ENCODE measurements at places on chromosomes 1 and 21.
A peak's percentile ranks its signal among the peaks of the same experiment; 100 is the strongest.

DNA sequence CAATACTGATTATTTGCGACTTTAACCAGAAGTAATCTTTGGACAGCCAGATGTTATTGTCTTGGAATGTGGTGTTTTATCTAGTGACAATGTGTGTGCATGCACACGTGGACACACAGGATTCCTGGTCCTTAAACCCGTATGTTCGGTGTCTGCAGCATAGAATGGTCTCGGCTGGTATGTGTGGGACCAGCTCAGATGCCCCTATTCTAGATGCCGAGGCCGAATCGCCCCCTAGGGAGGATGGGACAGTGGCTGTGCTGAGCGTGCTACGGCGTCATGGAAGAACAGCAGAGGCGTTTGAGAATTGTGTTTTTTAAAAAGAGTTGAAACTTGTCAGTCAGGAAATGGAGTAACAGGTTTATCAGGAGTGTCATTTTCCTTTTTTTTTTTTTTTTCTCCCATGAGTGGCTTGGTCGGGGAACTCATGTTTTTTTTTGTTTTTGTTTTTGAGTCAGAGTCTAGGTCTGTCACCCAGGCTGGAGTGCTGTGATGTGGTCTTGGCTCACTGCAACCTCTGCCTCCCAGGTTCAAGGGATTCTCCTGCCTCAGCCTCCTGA lies 30.1 kb downstream of the SKI start:
- DNase-seq = peak; percentile 86

- DNase-seq = peak; percentile 87
Observed at GRCh38 chr1:233613252-233614172, at the start of gene KCNK1. TSS of gene KCNK1 (plus strand) at chr1:233614106. CDS start at chr1:233614172, 66 bp downstream.

- peak; percentile 67 for DNase-seq
Observed at GRCh38 chr1:154405747-154406571, 816 bp downstream of the IL6R start.

DNA sequence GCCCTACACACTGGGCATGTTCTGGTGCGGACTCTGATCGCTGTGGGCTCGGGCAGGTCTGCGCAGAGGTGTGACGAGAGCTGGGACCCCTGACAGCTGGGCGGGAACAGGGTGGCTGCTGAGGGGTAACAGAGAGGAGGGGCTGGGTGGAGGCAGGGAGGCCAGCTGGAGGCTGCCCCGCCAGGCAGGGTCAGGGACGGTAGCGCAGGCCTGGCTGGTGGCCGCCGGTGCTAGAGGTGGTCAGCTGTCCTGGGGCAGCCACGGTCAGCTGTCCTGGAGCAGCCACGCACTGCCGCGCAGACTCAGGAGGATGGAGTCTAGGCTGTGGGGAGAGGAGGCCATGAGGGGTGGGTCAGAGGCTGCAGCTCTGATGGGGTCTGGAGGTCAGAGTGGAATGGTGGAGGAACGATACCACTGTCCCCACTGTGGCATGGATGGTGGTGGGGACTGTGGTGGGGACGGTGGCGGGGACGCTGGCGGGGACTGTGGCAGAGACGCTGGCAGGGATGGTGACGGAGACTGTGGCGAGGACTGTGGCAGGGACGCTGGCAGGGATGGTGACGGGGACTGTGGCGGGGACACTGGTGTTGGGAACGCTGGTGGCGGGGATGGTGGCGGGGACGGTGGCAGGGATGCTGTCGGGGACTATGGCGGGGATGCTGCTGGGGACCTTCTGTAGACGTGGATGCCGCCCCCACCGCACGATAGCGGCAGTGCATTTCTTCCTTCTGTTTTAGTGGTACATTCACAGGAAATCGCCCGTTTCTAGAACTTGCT lies 21.3 kb upstream of the LRRC3 start:
- DNase-seq = no peak

DNA sequence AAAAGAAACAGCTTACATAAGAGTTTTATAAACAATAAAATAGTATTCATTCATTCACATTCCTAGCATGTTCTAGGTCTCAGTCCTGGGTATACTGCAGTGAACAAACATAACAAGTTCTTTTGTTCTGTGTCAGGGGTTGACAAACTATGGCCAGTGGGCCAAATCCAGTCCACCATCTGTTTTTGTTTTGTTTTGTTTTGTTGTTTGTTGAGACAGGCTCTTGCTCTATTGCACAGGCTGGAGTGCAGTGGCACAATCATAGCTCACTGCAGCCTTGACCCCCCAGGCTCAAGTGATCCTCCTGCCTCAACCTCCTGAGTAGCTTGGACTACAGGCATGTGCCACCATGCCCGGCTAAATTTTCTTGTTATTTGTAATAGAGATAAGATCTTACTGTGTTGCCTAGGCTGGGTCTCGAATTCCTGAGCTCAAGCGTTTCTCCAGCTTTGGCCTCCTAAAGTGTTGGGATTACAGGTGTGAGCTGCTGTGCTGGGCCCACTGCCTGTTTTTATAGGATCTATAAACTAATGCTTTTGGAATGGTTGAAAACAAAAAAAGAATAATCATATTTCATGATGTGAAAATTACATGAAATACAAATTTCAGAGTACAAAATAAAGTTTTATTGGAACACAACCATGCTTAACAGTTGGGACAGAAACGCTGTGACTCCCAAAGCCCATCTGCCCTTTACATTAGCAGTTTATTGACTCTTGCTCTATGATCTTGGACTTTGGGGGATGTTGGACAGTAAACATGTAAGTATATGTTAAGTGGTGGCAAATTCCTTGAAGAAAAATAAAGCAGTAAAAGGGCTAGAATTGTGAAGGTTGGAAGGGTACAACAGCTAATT lies 17.9 kb downstream of the CAPZA1 start:
- peak; percentile 60 for DNase-seq

DNA sequence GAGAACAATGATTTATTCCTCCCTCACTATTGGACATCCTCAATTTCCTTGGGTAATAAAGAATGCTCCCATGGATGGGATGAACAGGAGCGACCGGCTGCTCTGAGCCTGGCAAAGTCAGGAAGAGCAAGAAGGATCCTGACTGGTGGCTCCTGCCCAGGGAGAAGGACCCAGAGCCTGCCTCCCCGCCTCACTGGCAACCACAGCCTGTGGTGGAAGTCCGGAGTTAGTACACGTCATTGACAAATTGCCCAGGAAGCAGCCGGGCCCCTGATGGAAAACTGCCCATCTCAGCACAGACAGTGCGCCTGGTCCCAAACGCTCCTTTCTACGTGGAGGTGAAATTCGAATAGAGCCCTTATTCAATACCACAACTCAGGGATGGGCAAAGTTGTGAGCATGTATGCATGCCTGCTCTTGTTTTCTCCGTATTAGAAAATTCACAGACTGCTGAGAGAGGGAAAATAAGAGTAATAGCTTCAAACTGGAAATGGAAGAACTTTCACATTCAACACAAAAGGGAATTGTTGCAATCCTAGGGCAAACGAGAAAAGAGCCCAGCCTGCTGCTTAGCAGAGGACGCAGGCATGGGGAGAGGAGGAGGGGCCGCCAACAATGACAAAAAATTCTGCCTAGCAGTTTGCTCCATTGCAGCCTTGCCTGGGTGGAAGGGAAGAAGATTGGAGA lies 397.1 kb upstream of the VAMP3 start:
- peak; percentile 13 for DNase-seq

DNA sequence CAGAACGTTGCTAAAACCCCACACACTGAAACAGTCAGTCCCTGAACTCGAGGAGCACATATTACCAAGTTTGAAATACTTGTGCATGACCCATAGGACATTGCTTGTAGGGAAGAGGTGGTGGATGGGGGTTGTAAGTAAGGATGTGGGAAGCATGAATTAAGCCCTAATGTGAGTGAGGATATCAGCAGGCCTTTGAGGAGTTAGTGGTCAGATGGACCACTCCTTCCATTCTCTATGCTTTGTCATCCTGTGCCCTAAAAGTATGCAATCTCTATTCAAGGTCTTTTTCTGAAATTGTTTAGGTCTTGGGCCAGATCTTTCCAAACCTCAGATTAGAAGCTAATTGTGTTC lies 70.9 kb upstream of the SAMSN1 start:
- no peak for DNase-seq

GRCh38 chr1:113929750-113930498 lies 800 bp downstream of the HIPK1 start:
- peak; percentile 24 for DNase-seq

- DNase-seq = no peak
Observed at GRCh38 chr1:84701376-84701775, 11.1 kb upstream of the SSX2IP start.

DNA sequence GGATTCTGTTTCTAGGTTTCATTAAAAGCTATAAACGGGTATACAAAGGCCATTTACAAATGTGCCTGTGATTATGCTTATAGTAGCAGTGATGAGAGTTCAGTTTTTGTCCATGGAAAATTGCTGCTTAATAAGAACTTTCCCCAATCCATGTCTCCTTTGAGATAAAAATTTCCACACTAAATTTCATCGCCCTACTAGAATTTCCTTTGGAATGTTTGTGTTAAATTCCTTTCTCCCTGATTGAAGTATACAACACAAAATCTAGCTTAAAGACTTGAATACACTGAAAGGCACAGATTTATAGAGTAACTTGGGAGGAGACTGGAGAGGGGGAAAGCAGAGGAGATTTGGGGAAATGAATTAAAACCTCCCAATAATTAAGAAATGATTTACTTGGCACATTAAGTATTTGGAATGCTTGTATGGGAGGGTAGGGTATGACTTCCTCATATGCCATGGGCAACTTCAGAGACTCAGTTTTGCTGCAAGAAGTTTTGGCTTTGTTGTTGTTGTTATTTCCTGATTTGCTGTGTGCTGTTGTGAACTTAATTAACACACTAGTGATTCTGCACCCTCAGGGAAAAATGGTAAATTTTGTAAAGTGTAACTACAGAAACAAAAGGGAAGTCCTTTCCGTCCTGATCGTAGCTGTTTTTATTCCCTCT lies 157.6 kb upstream of the LMO4 start:
- no peak for DNase-seq

DNA sequence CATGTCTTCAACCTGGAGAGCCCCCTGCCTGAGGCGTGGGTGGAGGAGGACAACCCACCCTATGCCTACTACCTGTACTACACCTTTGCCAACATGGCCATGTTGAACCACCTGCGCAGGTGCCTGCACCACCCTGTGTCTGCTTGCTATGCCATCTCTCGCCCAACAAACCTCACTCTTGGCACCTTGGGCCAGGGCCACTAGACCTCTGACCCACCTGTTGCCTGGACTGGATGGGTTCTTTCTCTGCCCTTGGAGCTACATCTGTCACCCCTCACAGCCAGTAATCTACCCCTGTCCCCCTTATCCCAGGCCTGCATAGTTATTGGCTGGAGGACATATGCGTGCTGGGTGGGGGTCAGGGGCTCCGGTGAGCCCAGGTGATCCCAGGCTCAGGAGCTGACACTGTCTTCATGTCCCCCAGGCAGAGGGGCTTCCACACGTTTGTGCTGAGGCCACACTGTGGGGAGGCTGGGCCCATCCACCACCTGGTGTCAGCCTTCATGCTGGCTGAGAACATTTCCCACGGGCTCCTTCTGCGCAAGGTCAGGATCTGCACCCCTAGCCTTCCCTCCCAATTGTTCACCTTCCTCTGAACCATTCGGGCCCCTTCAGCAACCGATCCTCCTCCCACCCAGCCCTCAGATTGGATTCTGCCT lies 9.9 kb downstream of the AMPD2 start:
- DNase-seq = no peak

- DNase-seq = peak; percentile 12
Observed at GRCh38 chr1:62295921-62296491, 23.2 kb downstream of the KANK4 start.

- no peak for DNase-seq
Observed at GRCh38 chr1:210125143-210125542, 107.5 kb upstream of the SERTAD4 start.

DNA sequence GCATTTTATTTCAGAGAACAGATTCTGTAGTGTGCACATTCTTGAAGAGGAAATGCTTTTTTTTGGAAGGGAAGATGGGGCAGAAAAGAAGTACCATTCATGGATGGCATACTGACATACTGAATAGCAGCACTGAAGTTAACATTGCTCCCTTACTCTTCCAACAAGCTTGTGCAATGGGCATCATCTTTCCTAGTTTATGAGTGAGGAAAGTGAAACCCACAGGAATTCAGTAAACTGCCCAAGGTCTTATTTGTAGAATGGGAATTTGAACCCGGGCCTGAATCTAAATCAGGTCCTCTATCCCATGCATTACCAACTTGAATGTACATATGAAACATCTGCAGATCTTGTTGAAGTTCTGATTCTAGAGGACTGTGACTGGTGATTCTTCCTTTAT lies 215.7 kb upstream of the FGGY start:
- DNase-seq = no peak

GRCh38 chr1:61271412-61271789 lies 189.0 kb downstream of the NFIA start:
- DNase-seq = no peak

DNA sequence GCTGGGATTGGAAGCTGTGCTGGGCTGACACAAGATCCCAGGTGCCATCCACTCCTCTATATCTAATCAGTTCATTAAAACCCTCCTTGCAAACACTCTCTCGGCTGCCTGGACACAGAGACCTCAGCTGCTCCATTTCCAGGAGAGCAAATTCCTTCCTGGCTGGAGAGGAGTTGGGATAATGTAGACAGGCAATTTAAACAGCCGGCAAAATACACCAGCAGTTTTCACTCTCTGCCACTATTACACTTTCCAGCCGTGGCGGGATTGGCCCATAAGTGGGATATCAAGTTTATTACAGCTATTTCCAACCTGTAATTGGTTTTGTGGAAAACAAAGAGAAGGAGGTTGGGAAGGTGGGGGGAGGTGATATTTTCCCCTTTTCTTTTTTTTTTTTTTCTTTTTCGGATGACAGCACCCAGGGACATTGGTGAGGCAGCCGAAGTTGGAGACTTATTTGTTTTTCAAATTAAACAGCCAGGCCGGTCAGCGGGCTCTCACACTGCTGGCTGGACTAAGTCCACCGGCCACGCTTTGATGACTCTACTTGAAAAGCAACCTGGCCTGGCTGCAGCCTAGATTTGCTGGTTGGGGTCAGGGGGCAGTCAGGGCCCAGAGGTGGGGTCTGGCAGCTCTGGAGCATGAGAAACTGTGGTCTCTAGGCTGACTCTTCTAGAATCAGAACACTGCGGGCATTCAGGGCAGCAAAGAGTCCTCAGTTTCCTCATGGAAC lies 177.4 kb downstream of the IGSF21 start:
- DNase-seq = no peak

Data from bronchial epithelial cell (primary cell).